ENCODE measurements at places on chromosomes 2 and 18.

DNA sequence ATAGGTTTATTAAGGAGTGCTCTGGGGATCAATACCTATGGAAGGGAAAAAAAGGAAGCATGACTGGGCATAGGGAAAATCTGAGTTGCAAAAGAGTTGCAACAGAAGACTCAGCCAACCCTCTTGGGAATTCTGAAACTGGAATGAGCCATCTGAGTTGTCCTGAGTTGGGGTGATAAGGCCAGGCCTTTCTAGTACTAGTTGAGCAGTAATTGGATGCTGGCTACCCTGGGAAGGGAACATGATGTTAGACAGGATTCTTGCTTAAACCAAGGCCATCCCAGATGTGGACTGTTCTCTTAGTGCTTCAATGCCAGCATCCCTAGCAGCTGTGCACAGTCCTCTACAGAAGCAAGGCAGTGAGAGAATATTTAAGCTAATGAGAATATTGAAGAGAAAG lies 348.8 kb upstream of the GULP1 start:
- DNase-seq = no peak

GRCh38 chr2:121338281-121338680 lies 53.3 kb upstream of the TFCP2L1 start:
- no peak for DNase-seq

GRCh38 chr2:162821176-162821575 lies 17.4 kb downstream of the KCNH7 start:
- no peak for DNase-seq

DNA sequence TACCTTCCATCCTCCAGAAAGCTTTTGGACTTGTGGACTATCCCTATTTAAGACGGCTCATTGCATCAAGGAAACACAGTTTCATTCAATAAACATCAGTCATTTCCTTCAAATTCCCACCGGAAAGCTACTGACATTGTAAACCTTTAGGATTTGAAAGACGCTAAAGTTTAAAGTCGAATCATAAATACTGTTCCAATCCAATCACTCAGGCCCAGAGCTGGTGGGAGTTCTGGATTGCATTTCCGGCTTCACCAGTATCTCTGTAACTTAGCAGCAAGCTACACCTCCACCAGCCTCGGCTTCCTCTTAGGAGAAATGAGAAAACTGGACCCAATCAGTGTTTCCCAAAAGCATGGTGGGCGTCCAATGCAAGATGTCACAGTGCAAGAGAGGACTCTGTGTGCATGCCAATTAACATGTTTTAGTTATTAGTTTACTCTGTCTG lies 1.6 kb downstream of the WDFY1 start:
- DNase-seq = no peak

- DNase-seq = no peak
Observed at GRCh38 chr18:75638776-75639471, 211.4 kb upstream of the SMIM21 start.

- peak; percentile 42 for DNase-seq
Observed at GRCh38 chr2:239910851-239911640, 114.1 kb downstream of the NDUFA10 start.

DNA sequence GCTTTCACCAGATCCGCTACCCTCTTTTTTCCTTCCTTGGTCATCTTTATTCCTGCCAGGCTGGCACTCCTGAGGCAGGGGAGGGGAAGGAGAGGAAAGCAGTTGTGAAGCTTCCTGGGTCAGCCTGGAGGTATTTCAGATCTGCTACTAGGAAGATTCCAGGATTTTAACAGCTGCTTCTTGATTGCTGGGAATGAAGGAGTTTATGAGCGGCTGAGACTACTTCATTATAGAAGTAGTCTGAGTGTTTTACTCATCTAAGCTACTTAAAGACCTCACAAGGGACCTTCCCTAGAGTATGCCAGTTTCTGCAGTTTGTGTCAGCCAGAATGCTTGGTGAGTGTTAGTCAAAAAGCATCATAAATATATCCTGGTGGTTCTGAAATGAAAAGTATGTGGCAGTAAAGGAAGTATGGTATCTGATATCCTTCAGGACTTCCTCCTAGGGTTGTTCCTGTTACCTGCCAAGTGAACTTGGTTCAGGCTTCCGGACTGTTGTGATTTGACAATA lies 1.9 kb downstream of the TANC1 start:
- no peak for DNase-seq

- DNase-seq = no peak
Observed at GRCh38 chr2:235068701-235069100, 116.9 kb downstream of the SH3BP4 start.

- DNase-seq = no peak
Observed at GRCh38 chr2:51256736-51257135, 224.8 kb upstream of the NRXN1 start.

DNA sequence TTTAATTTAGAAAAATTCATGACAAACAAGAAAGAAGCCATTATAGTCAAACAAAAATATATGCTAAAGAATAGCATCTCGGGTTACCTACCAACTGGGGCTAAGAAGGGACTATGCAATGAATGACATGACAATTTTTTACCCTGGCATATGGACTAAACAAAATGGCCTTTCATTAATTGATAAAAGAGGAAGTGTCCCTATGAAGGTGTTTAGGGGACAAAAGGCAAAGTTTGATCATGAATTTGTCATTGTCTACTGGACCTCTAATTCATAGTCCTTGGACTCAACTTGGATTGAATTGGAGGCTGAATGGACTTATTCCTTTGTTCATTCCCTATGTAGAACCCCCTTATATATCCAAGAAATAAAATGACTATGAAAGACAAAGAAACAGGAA lies 12.7 kb downstream of the MAIP1 start:
- DNase-seq = no peak

DNA sequence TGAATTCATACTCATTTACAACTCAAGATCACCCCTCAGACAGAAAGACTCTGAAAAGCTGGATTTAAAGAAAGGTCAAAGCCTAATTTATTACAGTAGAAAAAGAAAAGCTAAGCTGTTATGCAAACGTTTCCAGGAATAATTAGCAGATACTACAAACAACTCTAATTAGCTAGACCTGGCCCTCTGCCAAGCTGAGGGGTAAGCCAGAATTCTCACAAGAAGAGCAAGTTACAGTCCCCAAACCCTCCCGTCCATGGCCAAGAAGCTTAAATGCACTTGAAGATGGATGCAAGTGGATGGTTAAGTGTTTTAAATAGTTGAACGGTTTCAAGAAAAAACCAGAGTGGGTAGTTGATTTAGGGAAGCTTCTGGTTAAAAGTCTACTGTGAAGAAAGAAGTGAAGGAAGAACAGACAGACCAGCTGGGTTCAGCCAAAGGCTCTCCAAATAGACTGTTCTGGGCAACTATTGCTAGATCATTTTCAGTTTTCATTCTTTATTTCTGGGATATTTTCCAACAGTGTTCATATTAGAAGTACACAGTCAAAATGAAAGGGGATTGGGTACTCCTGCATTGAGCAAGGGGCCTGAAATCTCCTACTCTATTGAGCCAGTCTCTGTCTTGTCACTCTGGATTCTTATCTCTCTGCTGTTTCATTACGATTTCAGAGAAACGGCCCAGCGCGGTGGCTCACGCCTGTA lies 4.8 kb downstream of the LMAN2L start:
- DNase-seq = no peak

- DNase-seq = no peak
Observed at GRCh38 chr2:16661936-16662839, 3.4 kb downstream of the CYRIA start.

GRCh38 chr2:99891428-99891780 lies 251.0 kb downstream of the AFF3 start:
- DNase-seq = no peak

DNA sequence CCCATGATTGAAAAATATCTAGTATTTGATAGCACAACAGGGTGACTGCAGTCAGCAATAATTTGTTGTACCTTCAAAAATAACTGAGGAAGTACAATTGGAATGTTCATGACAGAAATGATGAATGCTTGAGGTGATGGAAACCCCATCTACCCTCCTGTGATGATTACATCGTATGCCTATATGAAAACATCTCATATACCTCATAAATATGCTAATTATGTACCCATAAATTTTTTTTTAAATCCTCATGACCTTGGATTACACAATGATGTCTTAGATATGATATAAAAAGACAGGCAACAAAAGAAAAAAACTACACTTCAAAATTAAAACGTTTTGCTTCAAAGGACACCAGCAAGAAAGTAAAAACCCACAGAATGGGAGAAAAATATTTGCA lies 1.4 kb upstream of the POLR1B start:
- no peak for DNase-seq

DNA sequence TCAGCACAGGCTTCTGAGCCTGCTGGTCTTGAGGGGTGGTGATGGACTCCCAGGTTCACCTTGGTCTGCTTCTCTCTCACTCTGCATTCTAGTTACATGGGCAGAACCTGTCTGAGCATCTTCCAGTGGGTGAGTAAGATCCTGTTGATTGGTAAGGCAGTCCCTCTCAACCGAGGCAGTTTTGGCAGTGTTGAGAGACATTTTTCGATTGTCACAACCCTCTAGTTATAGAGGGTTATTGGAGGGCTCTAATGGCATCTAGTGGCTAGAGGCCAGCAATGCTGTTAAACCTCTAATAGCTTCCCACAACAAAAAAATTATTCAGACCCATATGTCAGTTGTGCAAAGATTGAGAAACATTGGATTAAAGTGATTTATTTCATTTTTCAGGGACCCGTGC lies 9.3 kb upstream of the MGAT5 start:
- peak; percentile 33 for DNase-seq

DNA sequence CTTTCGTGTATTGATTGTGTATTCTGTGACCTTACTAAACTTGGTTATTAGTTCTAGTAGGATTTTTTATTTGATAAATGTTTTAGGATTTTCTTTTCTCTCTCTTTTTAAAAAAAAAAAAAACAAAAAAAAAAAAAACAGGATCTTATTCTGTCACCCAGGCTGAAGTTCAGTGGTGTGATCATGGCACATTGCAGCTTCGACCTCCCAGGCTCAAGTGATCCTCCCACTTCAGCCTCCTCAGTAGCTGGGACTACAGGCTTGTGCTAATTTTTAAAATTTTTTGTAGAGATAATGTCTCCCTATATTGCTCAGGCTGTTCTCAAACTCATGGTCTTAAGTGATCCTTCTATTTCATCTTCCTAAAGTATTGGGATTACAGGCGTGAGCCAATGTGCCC lies 19.0 kb downstream of the TTLL4 start:
- no peak for DNase-seq

DNA sequence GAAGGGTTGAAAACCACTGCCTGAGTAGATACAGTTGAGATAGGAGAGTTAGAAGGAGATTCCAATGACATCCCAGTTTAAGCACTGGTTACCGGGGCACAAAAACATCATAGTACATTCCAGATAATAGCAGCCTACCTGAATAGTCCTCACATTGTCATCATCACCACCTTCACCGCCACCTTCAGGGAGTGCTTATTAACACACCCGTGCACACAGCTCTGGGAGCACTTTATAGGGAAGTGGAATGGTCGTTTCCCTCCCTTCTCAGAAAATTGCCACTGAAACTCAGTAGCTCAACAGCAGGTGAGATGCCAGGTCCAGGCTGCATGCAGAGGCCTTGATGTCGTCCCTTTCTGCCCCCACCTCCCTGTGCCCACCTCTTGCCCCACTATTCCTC lies 8.2 kb downstream of the SERPINB7 start:
- DNase-seq = no peak

DNA sequence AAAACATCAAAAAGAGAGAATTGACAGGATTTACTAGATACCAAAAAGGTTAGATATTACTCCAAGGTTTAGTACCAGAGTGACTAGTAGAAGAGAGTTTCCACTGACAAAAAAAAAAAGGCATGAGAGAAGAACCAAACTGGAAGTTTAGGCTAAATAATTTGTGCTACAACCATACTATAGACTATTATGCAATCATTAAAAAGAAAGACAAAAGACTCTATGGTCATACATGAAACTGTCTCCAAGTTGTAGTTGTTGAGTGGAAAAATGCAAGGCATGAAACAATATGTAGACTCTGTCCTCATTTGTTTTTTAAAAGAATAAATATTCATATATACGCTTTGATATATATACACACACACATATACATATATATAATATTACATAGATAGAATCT lies 1.7 kb upstream of the EXOC6B start:
- no peak for DNase-seq

- no peak for DNase-seq
Observed at GRCh38 chr18:53819174-53819573, 405.3 kb downstream of the MBD2 start.

- no peak for DNase-seq
Observed at GRCh38 chr2:44191739-44192138, 23.1 kb downstream of the PPM1B start.

GRCh38 chr2:135457279-135457678 lies 73.7 kb downstream of the ZRANB3 start:
- DNase-seq = no peak

DNA sequence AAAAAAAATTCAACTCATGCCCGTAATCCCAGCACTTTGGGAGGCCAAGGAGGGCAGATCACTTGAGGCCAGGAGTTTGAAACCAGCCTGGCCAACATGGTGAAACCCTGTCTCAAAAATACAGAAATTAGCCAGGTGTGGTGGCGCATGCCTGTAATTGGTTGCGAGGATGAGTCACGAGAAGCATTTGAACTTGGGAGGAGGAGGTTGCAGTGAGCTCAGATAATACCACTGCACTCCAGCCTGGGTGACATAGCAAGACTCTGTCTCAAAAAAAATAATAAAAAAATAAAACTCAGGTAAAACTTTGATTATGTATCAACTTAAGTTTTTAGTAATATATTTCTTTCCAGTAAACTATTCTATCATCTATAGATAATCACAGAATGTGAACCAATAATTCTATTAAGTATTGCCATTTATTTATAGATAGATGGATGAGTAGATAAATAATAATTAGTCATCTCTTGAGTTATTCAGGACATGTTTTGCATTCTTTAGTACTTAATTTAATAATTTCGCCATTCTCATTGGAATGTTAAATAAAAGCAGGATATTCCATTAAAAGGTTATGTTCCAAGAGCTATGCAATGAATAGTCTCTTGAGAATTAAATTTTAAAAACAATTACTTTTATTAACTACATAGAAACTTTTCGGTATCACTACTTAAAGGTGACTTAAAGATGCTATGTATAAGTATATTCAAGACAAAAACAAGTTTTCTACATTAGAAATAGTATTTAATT lies 48.7 kb downstream of the WDPCP start:
- no peak for DNase-seq

- DNase-seq = no peak
Observed at GRCh38 chr2:77325395-77325794, 196.8 kb downstream of the LRRTM4 start.

- no peak for DNase-seq
Observed at GRCh38 chr2:123364243-123364896, 660.7 kb upstream of the CNTNAP5 start.

GRCh38 chr2:64383016-64383591 lies 70.9 kb upstream of the LGALSL start:
- no peak for DNase-seq

All from CD4-positive, alpha-beta T cell treated with Interleukin-6 at 100 ng/mL for 8 hours (primary cell).